Stimulated activated CD4-positive, alpha-beta T cell treated with anti-CD3 and anti-CD28 coated beads, Interleukin-1b, Interleukin-23, amount 100 ng/mL, for 1 hour (primary cell): ENCODE measurements at places on chromosomes 7 and 10.

DNA sequence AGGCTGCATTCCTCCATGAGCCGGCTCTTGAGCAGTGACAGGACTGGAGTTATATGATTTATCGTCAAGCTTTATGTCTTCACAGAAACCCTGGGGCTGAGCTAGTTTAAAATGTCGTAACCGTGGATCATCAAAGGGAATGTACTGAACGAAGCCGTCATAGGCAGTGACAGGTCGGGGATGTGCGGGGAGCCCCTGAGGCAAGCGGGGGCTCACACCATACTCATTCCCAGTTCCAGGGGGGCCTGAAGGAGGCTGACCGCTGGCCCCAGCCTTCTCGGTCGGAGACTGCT is 30.7 kb downstream of the JCAD start:
- DNase-seq = no peak

DNA sequence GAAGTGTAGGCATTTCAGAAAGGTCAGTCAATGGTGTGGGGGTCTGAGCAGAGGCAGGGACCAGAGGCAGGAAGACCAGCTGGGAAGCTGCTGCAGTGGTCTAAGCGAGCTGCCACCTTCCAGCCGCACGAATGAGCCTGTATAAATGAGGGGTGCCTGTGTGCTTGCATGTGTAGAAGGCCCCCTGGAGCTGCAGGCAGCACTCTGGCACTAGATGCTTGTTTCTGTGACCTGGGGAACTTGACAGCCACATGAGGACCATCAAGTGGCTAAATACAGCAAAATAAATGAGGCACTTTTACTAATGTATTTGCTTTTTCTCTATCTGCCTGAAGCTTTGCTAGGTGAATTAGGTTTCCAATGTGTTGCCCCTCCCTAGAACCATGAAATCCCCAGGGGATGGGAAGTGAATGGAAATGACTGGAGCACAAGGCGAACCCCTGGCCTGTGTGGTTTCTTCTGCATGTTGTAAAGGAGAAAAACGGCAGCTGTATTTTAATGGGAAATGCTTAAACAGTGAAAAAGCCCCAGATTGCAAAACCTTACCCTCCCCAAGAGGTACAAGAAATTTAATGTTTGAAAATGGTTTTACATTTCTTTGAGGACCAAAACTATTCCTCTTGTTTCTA is 57.7 kb downstream of the PYROXD2 start:
- DNase-seq = no peak

DNA sequence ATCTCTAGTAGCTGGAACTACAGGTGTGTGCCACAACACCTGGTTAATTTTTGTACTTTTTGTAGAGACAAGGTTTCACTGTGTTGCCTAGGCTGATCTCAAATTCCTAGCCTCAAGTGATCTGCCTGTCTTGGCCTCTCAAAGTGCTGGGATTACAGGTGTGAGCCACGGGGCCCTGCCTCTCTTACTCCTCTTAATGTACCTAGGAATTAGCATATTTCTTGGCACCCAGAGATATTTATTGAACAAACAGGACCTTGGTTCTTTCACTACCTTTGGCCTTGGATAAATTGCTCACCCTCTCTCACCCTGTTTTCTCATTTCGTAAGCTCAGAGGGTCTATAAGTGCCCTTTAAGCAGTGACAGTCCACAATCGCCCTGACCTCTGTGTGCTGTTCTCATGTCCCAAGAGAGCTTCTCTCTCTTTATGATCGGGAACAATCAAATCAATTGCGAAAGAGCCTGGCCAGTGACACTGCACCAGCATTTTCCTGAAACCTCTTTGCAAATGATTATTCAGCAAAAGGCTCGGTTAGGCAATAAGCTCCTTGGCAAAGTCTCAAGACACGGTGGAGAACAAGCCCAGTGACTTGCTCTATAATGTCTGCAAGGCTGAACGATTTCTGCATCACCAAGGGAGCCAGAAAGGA is 117.7 kb downstream of the APBB1IP start:
- no peak for DNase-seq

DNA sequence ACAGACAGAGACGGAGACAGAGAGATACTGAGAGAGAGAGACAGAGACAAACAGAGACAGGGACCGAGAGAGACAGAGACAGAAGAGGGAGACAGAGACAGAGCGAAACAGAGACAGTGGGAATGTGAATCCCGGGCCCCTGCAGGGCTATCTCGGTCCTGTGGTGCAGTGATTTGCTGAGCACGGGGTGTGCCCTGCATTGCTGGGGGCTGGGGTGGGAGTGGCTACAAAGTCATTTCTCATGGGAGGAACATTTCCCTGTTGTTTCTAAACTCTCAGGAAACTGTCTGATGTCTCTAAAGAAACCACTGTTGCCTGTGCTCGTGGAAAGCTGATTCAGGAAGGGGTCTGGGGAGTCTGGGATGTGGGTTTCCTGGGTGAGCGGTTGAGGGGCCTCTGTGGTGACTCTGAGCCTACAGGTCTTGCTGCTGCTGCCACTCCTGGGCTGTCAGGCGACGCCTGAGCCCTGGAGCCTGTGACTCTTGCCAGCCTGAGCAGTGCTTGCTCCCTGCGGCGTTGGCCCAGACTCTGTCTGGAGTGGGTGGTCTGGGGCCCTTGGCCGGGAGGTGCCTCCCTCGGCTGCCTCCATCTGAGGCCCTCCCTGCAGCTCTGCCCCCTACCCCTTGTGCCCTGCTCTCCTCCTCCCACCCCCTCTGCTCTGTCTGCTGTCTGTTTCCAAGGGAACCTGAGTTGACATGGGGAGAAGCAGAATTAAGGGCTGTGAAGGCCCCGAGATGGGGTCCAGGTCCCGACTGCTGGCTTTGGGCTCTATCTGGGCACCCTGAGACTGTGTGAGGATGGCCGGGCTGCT is 292.0 kb downstream of the WDR37 start:
- no peak for DNase-seq

GRCh38 chr10:58963723-58964124 is 212.7 kb upstream of the PHYHIPL start:
- DNase-seq = no peak

DNA sequence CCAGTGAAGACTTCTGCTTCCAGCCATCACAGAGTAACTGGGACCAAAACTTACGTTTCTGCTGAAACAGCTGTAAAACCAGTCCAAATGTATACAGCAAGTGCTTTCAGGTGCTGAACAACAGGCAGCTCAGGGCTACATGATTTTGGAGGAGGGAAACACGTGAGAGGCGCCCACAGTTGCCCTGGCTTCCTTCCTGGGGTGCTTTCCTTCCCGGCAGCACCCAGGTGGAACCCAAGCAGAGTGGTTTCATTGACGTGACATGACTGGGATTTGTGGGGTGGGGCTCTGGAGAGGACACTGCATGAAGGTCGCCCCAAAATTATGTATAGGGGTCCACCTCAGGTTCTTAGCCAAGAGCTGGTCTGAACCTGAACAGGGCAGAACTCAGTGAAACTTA is 34.2 kb downstream of the IL2RA start:
- no peak for DNase-seq

- no peak for DNase-seq
These were observed 166.2 kb upstream of the SP8 start for GRCh38 chr7:20952916-20953315.

- DNase-seq = no peak
These were observed 95.5 kb upstream of the RNF32 start for GRCh38 chr7:156544919-156545715.

DNA sequence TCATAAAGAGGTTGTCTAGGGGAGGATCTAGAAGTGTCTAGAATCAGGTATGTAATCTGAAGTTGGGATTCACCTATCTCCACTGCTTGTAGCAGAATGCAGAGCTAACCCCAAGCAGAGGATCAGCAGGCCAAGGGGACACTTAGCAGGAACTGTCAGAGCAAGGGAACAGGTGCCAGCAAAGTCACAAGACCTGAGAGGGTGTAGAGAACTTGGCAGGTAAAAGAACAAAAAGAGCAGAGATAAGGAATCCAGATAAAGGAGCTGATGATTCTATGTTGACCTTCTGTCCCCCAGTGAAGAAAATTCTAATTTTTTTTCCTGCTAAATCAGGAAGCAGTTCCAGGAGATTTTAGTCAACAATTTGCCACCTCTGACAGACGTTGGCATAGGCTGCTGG is 91.4 kb upstream of the CCDC71L start:
- no peak for DNase-seq

DNA sequence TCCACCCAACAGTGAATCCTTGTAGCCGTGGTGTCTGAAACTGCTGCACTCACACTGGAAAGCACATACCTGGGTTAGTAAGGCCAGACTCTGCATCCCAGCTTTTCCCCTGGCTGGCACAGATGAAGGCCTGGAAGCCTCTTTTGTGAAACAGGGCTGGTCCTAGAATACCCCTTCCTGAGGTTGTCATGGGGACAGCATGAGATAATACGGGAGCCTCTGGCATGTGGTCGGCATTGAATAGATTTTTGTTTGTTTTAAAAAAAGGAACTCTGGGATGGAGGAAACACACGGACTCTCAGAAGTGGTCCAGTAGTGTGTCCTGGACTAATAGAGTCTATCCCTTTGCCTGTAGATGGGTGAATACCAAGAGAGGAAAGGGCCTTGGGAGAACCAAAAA is 129.7 kb downstream of the TMEM178B start:
- no peak for DNase-seq

GRCh38 chr10:104577861-104578521 is 63.1 kb upstream of the SORCS3 start:
- no peak for DNase-seq

GRCh38 chr7:38185395-38186307 is 7.6 kb downstream of the STARD3NL start:
- no peak for DNase-seq

DNA sequence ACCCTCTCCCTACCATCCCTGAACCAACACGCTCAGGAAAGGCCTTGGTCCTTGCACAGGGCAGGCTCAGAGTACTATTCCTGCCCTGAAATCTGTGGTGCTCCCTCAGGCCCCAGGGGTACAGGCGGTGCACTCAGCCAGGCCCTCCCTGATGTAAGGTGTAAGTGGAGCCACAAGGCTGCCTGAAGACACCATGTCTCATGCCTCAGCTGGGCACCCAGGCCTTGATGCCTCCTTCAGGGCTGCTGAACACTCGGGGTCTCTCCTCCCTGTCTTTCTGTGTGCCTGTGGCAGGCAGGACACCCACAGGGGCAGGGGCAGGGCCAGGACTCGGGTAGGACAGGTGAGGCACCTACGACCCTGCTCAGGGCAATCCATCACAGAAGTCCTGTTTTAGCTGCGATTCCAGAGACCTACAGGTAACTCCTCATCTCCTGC is 22.9 kb upstream of the ANTXRL start:
- DNase-seq = no peak

GRCh38 chr10:114616516-114616915 is 41.6 kb downstream of the ABLIM1 start:
- DNase-seq = no peak

- DNase-seq = no peak
These were observed 227.2 kb upstream of the PITRM1 start for GRCh38 chr10:3399756-3400155.

DNA sequence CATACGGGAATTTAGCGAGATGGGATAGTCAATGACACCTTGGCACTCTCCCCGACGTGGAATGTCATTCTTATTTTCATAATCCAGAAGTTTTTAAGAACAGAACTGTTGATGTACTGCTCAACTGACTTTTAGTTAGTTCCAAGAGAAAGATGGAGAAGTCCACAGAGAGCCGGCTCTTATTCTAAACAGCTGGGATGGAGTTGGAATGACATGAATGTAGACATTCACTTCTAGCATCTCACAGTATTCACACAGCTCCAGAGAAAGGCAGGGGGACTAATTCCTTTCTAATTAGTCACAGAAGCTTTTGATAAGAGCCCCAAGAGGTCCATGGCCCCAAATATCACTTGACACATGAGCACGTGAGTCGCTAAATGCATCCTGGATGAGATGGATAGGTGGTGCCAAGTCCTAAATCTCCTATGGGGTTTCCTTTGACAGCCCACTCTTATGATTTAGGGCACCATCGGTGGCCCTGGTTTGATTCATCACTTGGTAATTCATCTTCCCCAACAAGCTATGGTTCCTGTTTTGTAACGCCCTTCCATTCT is 420.3 kb upstream of the AUTS2 start:
- DNase-seq = no peak

- no peak for DNase-seq
These were observed 52.7 kb downstream of the CNNM2 start for GRCh38 chr10:102970562-102971340.

DNA sequence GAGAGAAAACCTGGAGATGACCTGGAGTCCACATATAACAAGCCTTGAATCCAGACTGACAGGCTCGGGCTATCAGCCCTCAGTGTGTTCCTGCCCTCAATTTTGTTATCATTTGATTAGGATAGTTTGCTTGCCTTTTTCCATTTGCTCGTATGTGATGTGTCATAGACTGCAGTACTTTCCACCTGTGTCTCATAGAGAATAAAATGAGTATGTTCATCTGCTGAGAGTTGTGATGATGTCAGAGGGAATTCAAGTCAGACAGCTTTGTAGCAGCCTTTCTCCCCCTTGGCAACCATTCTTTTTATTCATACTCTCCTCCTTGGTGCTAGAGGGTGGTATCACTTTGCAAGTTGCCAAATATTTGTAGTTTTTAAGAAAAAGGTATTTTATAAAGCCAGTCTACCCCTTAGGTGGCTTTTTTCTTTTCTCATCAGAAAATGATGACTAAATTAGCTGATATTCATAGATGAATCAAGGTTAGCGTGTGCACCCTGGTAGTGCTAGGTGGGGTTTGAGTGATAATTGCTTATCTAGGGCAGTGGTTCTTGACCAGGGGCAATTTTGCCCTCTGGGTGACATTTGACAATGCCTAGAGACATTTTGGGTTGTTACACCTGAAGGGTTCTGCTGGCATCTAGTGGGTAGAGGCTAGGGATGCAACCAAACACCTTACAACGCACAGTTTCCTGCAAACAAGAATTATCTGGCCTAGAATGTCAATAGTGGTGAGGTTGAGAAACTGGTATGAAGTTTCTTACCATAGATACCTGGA is 5.4 kb downstream of the SGPL1 start:
- no peak for DNase-seq

GRCh38 chr10:22681783-22682183 is 32.6 kb downstream of the PIP4K2A start:
- peak; percentile 26 for DNase-seq

DNA sequence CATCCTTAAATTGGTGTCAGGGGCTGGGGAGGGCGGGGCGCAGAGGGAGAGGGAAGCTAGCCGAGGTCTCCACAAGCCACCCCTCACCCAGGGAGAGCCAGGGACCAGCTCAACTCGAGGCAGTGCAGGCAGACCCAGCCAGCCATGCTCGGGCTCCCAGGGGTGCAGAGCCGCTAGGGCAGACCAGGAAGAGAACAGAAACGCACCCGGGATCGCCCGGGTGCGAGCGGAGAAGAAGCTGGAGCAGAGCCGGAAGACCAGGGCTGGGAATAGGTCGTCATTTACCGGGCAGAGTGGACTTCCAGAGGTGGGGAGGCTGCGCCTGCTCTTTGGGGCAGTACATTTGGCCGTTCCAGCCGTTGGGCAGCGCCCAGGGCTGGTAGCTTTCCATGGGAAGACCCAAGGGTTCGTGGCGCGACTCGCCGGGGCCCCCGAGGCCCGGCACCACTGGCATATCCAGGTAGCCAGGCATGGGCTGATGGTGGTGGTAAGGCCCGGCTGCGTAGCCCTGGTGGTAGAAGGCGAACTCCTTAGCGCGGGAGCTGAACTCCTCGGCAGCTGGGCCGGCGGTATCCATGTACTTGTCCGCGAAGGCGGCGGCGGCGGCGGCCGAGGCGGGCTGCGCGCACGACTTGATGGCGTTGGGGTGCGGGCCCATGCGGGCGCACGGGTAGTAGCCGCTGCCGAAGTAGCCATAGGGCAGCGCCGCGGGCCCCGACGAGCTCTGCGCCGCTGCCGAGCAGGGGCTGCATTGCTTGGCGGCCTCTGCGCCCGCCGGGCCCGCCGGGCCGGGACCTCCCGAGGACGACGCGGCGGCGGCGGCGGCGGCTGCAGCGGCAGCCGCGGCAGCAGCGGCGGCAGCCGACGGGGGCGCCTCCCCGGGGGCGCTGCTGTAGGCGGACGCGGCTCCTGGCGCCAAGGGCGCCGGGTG is 755 bp downstream of the HOXA13 start:
- DNase-seq = no peak

- DNase-seq = no peak
These were observed 34.5 kb upstream of the VSIR start for GRCh38 chr10:71807557-71808510.
